Small intestine (tissue), 16 donors: ENCODE measurements at places on chromosomes 3 and 15.

- no peak for DNase-seq
Measured at GRCh38 chr3:204102-204501, 7.5 kb downstream of the CHL1 start.

- no peak for DNase-seq
Measured at GRCh38 chr15:33785366-33785765, 182.9 kb upstream of the CHRM5 start.

- no peak for DNase-seq
Measured at GRCh38 chr3:179297971-179298725, 24.7 kb upstream of the ZNF639 start.

- no peak for DNase-seq
Measured at GRCh38 chr15:101252836-101253235, 988 bp upstream of the CHSY1 start.

DNA sequence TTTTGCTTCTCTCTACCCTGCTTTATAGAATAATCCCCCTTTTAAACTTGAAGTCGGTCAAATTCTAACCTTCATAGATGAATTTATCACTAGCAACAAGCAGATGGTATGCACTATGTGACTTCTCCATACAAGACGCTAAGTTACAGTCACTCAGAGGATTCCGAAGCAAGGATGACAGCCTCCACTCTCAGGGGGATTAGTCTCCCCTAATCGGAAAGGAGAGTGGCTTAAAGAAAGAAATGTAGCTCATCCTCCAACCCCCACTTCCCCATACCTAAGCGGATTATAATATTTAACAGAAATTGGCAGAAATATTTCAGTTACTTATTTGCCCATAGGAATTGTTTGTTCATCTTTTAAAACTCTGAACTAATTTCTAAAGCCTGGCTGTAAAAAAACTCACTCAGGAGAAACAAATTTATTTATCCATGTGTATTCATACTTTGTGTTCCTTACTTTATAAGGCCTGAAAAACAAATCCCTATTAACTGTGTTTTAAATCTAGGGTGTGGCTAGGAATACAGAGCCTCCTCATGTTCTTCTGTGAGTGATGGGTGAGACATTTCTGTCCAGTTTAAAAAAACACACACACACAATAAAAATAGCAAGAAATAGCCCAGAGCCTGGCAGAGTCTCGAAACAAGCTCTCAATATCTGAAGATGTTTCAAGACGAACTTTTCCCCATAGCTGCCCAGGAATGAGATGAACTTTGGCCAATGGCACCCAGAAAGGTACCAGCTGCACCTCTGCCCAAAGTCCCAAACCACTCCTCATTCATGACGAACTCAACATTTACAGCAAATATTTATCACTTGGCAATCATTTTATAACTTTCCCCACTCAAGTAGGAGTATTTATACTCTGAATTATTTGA, 18.7 kb downstream of the SIAH2 start:
- DNase-seq = peak; percentile 81

GRCh38 chr15:31031471-31032067, 40.1 kb upstream of the MTMR10 start:
- no peak for DNase-seq

- DNase-seq = no peak
Measured at GRCh38 chr15:91911844-91912243, 58.3 kb downstream of the SLCO3A1 start.

- peak; percentile 95 for DNase-seq
Measured at GRCh38 chr15:33126559-33127290, 67.8 kb downstream of the FMN1 start.

DNA sequence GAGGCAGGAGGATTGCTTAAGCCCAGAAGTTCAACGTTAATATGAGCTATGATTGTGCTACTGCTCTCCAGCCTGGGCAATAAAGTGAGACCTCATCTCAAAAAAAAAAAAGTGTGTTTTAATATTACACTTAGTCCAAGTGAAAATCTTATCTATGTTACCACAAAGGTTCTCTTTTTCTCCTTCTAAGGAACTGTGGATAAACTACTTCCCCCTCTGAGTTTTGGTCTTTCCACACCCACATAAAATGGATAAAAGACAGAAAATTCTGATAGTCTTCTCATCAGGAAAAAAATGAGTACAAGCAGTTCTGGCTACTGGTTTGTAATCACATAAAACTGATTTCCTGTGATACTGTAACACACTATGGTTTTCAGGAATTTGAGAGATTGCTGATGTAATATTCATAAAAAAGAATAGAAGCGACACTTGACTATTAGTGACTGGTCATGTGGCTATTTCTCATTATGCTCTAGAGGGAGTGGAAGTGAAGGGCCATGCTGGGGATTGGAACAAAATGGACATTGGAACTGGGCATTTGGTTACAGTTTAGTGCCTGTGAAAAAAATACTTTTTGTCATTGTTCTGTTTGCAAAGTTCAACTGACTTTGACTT, 68.2 kb downstream of the RYR3 start:
- no peak for DNase-seq
